ENCODE measurements at places on chromosomes 2 and 18.

- no peak for DNase-seq
Measured at GRCh38 chr18:62206593-62206992, 19.5 kb downstream of the RELCH start.

GRCh38 chr18:70256184-70256583 is 32.7 kb upstream of the SOCS6 start:
- no peak for DNase-seq

GRCh38 chr2:126413079-126413478 is 242.9 kb upstream of the GYPC start:
- DNase-seq = no peak

DNA sequence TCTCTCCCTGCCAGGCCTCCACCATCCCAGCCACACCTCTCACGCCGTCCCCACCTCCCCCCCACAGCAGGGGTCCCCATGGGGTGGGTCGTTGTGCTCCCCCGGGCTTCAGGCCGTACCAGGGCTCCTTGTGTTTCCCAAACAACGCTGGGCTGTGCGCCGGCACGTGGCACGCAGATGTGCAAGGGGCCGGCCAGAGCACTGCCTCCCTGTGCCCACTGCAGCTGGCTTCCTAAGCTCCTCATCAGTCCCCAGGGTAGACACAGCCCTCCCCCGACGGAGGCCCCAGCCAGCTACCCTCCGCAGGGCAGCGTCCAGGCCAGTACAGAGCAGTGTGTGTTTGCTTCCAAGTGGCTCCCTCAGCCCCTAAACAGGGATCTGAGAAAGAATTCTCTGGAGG is 34.0 kb downstream of the BIN1 start:
- DNase-seq = no peak

- DNase-seq = no peak
Measured at GRCh38 chr18:46301571-46301970, 197.4 kb downstream of the HAUS1 start.

- DNase-seq = no peak
Measured at GRCh38 chr2:219314804-219315468, 5.7 kb upstream of the PTPRN start.

DNA sequence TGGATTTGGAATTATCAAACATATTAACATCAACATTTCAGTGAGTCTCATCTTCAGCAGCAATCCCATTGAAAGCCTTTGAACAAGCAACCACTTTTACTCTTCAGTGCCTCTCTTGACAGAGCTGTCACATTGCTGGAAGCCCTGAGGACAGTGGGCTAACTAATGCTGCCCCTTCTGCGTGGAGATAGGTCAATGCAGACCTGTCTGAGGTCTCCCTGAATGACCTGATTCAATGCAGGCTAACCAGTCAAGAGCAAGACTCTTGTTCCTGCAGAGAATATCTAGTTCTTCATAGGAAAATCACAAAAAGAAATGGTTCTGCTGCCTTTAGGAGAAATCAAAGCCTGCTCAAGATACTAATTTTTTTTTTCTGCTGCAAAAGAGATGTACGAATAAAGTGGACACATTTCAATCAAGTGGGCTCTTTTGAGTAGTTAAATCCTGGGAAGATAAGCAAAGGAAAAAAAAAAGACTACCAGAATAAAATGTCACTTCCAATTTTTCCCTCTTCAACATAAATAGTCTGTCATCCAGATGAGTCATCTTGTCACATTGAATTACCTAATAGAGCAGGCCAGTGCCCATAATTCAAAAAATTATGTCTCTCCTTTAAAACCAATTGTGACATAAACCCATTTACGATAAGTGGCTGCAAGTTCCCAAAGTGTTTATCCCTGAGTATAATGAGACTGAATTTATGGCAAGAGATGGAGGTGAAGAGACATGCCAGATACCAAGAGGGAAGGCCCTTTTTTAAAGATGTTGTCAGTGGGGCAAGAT is 1269.0 kb upstream of the DDX18 start:
- DNase-seq = no peak

DNA sequence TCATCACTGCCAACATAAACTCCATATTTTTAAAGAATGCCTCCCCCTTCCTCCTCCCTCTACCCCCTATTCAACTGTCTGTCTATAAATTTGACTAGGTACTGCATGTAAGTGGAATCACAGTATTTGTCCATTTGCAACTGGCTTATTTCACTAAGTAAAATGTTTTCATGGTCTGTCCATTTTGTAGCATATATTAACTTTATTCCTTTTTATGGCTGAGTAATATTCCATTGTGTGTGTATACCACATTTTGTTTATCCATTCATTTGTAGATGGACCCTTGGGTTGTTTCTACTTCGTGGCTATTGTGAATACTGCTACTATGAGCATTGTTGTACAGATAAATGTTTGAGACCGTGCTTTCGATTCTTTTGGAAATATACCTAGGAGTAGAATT is 10.7 kb downstream of the SEH1L start:
- DNase-seq = no peak

DNA sequence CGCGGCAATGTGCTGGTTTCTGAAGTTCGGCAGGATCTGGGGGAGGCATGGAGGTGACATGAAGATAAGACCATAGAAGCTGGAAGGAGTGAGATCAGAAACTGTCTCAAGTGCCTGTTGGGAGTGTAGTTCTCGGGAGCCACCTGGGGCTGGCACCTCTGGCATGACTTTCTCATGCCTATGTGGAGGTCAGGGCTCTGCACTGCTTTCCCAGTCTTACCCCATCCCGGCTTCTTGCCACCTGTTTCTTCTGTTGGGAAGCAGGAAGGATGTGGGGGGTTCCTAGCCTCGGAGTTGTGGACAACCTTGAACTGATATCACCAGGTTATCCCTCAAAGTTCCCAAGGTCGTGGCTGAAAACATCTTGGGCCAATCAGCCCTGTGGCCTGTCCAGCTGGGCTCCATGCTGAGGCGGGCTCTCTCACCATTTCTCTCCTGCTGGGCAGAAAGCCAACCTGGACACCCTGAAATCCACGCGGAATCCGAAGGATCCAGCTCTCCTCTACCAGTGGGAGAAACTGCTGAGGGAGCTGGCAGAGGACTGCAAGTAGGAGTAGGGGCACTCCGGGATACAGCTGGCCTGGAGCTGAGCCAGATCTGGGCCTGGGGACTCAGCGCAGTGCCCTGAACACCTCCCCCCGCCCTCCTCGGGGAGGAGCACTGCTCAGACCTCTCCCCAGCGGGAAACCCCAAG is 42.5 kb downstream of the FER1L5 start:
- DNase-seq = no peak

- no peak for DNase-seq
Measured at GRCh38 chr2:230570987-230571386, 141.7 kb upstream of the CAB39 start.

DNA sequence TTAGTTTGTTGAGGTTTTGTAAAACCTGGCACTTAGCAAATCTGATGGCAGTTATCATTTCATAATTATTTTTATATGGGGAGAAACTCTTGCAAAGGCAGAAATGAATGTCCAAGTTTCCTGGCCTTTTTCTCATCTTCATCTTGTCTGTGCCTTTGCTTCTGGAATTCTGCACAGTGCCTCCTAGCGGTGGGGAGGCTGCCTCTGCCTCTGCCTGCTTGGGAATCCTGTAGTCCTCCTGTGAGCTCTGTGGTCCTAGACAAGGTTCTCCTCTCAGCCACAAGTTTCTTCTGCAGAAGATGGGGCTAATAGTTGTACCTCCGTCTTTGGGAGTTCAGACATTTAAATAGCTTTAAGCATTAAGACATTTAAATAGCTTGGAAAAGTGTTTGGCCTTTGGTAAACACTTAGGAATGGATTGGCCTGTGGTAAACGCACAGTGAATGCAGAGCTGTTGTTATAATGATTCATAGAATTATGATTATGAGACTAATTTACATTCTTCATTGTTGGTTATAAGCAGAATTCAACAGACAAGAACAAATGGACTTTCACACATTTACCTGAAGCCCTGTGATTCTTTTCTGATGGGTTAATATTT is 101.2 kb downstream of the ZNF236 start:
- no peak for DNase-seq

DNA sequence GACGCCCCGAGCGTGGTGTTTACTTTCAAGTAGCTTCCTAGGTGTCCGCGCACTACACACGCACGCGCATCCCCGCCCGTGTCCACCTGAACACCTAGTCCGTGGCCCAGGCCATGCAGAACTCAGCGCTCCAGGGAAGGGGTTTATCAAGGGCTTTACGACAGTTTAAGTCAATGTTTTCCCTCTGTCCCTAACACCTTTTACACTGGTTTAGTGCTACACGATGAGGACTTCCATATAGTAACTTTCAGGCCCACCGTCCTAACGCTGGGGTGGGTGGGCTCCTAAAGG is 1.4 kb upstream of the BCL2 start:
- DNase-seq = no peak

- DNase-seq = no peak
Measured at GRCh38 chr2:195488567-195488966, 168.5 kb upstream of the SLC39A10 start.

DNA sequence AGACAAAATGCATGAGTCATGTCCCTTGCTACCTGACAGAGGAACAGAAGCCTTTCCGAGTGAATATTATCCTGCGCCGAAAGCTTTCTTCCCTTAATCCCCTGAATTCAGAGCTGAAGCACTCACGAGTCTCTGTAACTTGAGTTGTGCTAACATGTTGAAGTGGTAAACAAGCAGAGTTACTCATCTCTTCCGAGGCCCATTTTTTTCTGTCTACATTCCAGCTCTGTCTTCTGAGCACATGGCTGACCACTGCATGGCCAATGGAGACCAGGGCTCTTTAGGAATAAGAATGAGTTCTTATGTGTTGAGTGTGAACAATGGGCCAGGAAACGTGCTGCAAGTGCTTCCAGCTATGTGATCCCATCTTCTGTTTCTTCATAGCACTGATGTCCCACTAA is 73.1 kb upstream of the PID1 start:
- DNase-seq = no peak

DNA sequence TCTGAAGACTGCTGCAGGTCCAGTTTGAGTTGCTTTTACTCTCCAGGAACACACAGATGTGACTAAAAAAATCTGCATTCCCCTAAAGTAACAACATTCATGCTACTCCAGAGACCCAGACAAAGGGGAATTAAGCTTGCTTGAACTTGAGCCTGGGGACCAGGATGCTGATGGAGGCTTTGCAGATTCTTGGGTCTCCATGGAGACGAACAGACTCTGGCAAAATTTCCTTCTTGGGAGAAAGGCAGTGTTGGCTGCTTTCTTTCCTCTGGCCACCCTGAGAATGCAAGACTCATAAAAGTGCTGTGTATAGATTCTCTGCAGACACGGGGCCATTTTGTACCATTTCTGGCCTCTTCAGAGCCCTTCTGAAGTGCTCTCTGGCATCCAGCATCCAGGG is 112.0 kb downstream of the ACTR3 start:
- no peak for DNase-seq

All from NCI-H774 (cell line).